ENCODE measurements at places on chromosomes 1 and 21. TPM values are rescaled to one million over a fixed set of nuclear protein-coding genes. Genes with fewer than 3 reads are reported as not detected.
A peak's percentile ranks its signal among the peaks of the same experiment; 100 is the strongest.

DNA sequence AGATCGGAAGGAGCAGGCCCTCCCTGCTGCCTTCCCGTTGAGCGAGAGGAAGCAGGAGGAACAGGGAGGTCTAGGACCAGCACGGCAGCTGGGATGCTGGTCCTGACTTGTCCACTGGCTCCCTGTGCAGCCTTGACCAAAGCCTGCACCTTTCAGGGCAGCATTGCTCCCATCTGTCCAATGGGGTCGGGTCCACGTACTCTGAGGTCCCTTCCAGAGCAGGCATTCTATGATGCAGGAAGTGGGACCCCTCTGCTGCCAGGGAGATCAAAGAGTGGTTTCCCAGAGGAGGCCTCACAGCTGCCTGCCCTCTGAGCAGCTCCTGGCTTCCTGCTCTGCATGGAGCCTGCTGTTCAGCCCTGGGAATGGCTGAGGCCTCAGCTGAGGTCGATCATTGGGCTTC lies 21.7 kb upstream of the ZNF362 start:
- DNase-seq = no peak

PLA2G5 gene
- not detected for total RNA-seq

ANGPTL1 gene
- total RNA-seq = not detected

GRCh38 chr1:152858062-152858461 lies 1.7 kb upstream of the LCE7A start:
- DNase-seq = no peak

MTARC1 gene
- 22.0 TPM for total RNA-seq

EFNA4 gene
- total RNA-seq = 2.9 TPM

GRCh38 chr1:89309828-89310227 lies 37.2 kb upstream of the GBP5 start:
- no peak for DNase-seq

PROK1 gene
- not detected for total RNA-seq

- DNase-seq = peak; percentile 64
These were observed 493 bp downstream of the DISC1 start for GRCh38 chr1:231626951-231627614.

DNA sequence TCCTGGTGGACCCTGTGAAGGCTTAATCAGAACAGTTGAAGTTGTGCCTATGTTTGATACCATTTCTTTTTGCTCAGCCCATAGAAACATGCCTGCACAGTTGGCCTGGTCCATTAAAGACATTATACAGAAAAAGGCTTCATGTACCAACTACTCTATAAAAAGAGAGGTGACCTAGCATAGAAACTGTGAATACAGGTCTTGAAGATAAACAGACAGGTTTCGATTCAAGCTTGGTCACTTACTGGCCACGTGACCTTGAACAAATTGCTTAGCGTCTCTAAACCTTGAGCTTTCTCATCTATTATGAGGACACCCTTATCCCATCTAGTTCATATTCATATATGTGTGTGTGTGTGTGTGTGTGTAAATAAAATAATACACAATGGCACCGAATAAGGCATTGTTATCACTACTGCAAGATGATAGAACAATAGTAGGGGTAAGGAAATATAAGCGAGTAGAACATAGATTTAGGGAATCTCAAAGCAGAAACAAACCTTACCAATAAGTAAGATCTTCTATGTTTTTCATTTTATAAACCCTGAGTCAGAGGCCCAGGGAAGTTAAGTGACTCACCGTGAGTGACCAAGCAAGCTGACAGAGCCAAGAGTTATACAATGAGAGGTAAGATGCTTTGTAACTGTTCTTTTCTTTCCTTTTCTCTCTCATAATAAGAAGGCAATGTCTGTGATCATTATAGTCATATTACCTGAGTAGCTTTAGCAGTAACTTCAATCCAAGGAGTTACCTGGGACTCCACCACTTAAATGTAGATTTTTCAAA lies 476.8 kb upstream of the DEPDC1 start:
- DNase-seq = no peak

CFAP74 gene
- total RNA-seq = not detected

DMBX1 gene
- not detected for total RNA-seq

GRCh38 chr1:56569661-56570060 lies 9.7 kb downstream of the PLPP3 start:
- DNase-seq = no peak

GRCh38 chr1:106619080-106619826 lies 437.2 kb upstream of the PRMT6 start:
- no peak for DNase-seq

DNA sequence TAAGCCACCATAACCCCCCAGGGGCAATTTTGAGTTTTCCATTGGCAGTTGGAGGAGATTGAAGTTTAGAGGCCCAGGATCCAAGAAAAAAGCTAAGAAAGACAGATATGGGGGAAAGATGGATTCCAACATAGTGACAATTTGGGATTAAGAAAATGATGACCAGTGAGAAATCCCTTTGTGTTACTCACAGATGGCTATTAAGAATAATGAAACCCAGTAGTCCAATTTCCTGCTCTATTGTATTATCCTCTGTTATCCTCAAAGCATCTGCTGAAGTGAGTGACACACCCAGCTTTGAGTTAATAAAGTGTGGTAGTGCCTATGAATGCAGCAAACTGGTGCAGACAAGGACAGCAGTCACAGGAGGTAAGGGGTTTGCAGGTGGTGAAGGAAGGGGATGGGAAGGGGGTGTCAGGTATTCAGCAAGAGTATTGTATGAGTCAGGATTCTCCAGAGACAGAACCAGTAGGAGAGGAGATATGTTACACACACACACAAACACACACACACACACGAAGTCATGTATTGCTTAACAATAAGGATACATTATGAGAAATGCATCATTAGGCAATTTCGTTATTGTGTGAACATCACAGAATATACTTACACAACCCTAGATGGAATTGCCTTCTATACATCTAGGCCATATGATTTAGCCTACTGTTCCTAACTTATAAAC lies 112.4 kb upstream of the VANGL1 start:
- DNase-seq = no peak

- no peak for DNase-seq
These were observed 14.1 kb downstream of the EPS15 start for GRCh38 chr1:51504806-51505525.

DNA sequence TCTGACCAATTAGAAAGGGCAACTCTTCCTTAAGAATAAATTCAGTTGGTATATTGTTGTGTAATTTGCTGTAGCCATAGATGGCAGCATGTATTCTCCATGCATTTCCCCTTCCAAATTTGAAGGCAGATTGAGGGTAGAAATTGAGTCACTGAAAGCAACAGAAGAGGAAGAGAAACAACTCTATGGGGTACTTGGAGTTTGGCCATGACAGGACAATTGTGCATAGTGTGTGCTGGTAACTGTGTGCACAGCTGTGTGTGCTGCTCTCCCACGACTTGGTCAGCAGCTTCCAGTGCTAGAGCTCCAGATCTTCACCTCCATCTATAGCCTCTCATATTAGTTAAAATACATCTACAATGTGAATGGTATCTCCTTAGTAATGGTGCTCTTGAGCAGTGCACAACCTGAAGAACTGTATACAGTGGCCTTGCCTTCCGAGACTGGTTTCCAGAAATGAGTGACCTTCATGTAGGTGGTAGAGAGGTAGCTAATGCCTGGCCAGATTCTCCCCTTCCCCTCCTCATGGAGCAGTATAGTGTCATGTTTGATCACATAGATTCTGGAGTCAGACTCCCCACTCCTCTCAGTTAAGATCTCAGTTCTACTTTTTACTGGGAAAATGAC lies 882 bp upstream of the FCAMR start:
- no peak for DNase-seq
